ENCODE measurements at places on chromosomes 6 and 20.
A peak's percentile ranks its signal among the peaks of the same experiment; 100 is the strongest.

GRCh38 chr6:46199387-46199786, 28.6 kb upstream of the ENPP5 start:
- DNase-seq, result no peak

DNA sequence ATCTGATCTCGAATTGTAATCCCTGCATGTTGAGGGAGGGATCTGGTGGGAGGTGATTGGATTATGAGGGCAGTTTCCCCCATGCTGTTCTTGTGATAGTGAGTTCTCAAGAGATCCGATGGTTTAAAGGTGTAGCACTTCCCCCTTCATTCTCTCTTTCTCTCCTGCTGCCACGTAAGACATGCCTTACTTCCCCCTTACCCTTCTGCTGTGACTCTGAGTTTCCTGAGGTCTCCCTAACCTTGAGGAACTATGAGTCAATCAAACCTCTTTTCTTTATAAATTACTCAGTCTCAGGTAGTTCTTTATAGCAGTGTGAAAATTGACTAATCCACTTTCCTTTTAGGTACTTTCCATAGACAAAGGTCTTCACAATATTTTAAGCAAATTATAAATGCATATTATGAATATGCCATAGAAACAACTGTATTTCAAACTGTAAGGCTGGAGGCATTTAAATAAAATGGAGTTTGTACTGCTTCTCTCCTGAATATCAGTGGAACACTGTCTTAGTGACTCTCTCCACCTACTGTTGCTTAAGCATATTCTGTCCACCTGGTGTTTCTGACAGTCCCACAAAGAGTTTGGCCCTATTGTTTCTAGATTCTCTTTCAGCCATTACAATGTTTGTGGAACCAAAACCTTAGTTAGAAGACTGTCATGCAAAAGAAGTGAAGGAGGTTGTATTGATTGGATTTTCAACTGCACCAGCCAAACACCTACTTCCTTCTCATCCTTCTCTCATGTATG, 24.3 kb upstream of the IL17A start:
- no peak for DNase-seq

DNA sequence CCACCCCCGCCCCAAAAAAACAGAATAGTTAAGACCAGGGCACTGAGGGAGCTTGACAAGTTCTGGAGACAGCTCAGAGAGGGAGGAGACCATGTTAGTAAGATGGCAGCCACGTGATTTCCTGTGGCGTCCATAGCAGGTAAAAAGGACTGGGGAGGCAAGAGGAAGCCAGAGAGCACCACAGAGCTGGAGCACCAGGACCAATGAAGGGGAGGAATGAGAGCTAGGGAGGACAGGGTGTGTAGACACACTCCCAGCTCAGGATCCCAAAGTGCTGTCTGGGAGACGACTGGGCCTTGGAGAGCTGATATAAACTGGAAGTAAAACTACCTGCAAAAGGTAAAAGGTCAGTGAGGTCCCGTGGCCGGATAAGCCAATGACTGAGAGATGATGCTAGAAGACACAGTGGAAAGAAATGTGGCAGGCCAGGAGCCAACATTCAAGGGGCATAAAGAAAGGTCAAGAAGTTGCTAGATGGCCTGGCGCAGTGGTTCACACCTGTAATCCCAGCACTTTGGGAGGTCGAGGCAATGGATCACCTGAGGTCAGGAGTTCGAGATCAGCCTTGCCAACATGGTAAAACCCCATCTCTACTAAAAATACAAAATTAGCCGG, 39.0 kb downstream of the SLC23A2 start:
- peak; percentile 31 for DNase-seq

GRCh38 chr6:142902636-142903053, 42.3 kb downstream of the HIVEP2 start:
- peak; percentile 79 for DNase-seq

DNA sequence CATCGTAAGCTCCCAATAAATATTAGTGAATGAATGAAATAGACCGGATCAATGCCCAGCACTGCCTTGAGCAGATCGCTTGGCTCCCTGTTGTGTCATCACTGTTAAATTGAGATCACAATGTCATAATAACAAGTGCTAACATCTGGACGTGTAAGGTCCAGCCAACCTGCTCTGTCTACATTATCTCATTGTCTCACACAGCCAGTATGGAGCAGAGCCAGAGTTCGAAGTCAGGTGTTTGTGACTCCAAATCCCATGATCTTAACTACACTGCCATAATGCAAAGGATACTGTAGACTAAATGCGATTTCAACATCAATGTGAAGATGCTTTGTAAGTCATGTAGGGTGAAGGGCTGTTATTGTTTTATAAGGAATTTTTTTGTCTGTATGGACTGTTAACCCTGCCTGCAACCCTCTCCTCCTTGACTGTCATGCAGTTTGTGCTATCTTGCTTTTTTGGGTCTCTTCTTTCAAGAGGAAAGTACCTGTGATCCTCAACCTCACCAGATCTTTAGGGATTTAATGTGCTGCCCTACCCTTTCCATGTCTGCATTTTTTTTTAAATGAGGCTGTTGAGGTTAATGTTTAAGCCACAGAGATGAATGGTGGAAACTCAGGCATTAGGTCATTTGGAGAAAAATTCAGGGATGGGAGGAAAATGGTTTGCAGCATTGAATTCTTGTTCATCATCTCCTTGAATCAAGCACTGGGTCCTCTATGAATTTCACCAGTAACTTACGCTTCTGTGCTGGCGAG, 49.0 kb upstream of the OCSTAMP start:
- DNase-seq, result no peak

DNA sequence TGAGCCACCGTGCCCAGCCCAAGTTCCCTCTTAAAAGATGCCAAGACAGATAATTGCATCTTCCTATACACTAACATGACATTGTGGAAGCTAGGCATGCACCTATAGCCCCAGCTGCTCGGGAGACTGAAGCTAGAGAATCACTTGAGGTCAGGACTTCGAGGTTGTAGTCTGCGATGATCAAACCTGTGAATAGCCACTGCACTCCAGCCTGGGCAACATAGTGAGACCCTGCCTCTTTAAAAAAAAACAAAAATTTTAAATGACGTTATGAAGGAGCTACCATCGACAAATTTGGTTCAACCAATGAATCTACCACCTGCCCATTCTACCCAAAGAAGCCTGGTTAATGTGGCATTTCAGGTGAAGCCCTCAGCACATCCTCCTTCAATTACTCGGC, 80.7 kb downstream of the TBC1D7 start:
- no peak for DNase-seq

DNA sequence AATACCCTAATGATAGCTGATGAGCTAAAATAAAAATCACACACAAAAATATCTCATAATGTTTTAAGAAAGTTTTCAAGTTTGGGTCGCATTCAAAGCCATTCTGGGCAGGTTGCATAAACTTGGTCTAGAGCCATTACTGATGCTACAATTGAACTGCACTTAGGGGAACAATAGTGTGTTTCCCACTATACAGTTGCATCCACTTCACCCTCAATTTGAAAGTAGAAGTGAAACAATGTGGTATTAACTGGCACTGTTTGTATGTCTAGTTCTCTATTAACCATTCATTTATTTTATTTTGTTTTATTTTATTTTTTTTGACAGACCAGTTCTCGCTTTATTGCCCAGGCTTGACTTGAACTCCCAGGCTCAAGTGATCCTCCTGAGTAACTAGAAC, 23.0 kb upstream of the STK38 start:
- DNase-seq, result no peak

DNA sequence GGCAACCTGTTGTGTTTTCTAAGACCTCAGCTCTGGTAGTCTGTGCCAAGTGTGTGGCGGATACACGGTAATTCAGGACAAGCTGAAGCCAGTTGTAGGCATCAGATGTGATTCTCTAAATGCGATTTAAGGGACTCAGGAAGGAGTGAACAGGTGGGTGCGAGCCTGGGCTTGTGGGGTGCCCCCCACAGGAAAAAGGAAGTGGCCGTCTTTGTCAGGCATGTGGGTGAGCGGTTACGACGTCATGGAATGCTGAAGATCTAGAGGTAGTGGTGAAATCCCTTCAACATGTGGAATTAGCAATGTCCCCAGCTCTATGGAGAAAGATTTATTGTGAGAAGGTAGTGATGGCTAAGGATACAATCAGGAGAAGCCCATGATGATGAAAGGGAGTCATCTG, 95.1 kb upstream of the EXOC2 start:
- peak; percentile 53 for DNase-seq

DNA sequence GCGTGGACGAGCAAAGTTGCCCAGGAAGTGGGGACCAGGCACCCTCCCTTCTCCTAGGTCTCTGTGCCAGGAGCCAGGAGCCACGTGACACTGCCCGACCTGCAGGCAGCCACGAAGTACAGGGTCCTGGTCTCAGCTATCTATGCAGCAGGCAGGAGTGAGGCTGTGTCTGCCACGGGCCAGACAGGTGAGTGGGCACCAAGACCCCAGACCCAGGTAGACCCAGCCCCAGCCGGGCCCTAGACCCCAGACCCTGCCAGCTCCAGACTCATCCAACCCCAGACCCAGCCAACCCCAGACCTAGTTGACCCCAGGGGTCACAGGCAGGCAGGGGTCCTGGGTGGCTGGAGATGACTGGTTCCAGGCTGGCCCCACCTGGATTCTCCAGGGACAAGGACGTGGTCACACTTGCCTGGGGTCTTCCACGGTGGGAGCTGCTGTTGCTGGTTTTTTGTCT, 21.1 kb downstream of the COL20A1 start:
- peak; percentile 26 for DNase-seq

- no peak for DNase-seq
Observed at GRCh38 chr6:6631534-6632276, 43.2 kb downstream of the LY86 start.

DNA sequence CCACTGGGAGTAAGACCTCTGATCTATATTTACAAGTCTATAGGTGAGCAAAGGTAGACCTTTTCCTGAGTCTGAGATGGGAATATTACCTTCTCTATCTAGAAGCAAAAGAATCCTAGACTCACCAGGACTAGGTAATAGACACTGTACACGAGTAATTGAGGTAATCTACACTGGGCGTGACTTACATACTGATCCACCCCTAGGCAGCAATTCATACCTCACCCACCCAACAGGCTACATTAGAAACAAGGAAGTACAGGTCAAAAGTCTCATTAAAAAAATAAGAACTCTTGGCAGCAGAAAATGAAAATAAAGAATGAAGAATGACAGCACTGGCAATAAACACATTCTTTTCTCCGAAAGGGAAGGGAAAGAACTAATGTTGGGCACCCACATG, 7.6 kb downstream of the CSNK2A1 start:
- no peak for DNase-seq

Measured in activated naive CD8-positive, alpha-beta T cell treated with anti-CD3 and anti-CD28 coated beads, Interleukin-2, amount 10 ng/mL, durations not matched to agents 7 days and 5 days (primary cell).